ENCODE measurements at places on chromosomes 11 and 22.
A peak's percentile ranks its signal among the peaks of the same experiment; 100 is the strongest.

DNA sequence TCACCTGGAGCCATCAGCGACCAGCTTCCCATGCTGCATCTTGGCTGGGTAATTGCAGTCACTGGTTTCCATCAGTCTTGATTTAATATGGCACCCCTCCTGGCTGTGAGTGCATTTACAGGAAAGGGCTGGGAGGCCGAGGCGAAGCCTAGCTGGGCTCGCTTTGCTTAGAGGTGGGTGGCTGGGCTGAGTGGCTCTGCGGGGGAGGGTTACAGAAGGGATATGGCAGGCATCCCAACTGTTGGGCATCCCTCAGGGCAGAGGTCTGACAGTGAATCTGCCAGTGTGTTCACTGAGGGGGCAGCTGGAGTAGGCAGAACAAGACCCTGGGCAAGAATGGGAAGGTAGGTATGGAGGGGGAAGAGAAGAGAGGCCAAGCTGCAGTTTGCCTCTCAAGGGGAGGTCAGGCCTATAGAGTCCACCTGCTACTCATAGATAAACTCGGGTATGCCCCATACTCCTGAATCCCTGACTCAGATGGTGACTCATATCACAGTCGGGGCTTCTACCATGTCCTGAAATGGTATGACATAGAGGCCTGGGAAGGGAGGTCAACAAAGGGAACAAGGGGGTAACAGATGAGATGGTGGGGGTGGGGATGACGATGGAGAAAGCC is 77.5 kb upstream of the PHOX2A start:
- DNase-seq, result no peak

DNA sequence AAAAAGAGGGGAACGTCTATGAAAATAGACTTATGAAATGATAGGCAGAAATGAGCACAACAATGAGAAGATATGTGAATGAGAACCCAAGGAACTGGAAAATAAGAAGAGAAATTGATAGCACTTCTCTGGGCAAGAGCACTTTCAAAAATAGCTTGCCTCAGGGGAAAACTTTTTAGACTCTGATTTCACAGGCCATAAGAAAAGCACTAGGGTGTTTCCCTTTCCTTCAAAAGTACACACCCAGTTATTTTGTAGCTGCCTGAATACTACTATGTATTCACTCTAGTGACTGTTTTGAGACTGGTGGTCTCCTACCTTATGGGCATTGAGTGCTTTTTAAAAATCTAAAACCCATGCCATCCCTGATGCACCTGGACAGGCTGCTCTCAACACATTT is 172.3 kb upstream of the SOX6 start:
- DNase-seq, result no peak

DNA sequence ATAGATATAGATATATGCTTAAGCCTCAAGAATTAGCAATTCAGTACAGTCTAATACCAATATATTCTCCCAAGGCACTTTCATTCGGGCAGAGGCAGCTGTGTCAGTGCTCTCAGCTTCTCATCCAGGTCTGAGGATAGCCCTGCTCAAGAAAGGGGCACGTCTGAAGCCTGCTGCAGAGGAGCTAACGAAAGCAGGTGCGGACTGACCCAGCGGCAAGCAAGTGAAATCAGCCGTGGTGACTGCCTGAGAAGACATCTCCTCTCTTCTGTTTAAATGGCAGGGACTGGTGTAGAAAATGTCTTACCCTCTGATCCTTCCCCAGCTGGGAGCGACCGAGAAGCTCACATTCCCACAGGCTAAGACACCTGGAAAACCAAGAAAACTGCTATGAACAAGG is 468.6 kb downstream of the BRD1 start:
- no peak for DNase-seq

GRCh38 chr22:35752006-35752862 is 34.6 kb downstream of the APOL5 start:
- DNase-seq, result no peak

DNA sequence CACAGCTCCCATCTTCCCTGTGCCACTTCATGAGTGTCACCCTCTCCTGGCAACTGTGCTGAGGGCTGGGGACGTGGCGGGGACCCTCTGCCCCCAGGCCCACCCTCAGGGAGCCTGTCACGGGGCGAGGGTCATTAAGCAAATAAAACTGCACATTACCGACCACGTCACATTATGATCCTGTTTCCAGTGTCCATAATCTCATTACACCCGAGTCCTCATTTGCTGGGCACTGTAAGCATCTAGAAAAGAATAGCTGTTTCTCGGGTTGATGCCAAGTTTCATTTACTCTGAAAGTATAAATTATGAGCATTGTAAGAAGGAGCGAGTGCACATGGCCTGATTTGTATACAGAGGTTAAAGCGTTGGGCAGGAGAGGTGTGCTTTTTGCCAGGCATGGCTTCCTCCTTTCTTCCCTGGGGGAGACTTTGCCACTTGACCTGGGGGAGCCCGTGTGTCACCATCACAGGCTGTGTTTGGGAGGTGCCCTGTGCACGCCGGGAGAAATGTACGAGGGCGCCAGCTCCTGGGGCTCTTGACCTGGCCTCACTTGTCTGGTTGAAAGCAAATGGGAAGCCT is 50.5 kb downstream of the LRP5 start:
- DNase-seq, result no peak

DNA sequence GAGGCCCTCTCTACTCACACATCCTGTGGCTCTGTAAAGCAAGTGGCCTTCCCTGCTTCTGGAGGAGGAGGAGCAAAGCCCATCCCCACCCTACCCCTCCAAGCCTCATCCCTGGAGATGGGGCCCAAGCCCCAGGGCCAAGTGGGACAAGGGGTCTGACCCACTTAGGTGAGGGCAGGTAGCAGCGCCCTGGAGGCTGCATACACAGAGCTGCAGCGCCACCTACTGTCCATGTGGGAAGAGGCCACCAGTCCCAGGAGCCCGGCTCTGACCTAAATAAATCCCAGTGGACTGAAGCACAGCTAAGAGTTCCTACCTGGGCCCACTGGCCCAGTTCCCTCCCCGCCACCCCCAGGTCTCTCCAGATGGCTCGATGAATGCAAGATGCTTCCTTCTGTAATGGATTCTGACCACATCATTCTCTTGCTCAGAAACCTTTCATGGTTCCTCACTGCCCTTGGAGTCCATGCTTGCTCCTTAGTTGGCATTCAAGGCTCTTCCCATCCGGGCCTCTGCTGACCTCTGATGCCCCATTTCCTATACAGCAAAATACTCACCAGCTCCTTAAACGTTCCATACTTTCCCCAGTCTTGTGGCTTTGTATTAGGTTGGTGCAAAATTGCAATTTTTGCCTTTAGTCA is 62.1 kb downstream of the THAP12 start:
- peak; percentile 80 for DNase-seq

- DNase-seq, result no peak
Observed at GRCh38 chr11:9569588-9570164, 3.8 kb upstream of the WEE1 start.

GRCh38 chr22:28788601-28789000 is 11.8 kb downstream of the XBP1 start:
- no peak for DNase-seq

- DNase-seq, result peak; percentile 71
Observed at GRCh38 chr11:119315131-119316015, 1.6 kb downstream of the MCAM start.

DNA sequence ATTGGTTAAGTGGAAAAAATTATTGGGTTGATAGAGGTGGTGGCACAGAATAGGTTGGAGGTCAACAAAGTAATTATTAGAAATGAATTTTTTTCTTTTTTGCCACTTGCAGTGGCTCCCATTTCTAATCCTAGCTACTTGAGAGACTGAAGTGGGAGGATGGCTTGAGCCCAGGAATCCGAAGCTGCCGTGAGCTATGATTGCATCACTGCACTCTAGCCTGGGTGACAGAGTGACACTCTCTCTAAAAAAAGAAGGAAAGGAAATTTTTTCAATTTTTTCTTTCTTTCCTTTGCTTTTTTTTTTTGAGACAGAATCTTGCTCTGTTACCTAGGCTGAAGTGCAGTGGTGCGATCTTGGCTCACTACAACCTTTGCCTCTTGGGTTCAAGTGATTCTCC is 2.2 kb upstream of the BCO2 start:
- no peak for DNase-seq

DNA sequence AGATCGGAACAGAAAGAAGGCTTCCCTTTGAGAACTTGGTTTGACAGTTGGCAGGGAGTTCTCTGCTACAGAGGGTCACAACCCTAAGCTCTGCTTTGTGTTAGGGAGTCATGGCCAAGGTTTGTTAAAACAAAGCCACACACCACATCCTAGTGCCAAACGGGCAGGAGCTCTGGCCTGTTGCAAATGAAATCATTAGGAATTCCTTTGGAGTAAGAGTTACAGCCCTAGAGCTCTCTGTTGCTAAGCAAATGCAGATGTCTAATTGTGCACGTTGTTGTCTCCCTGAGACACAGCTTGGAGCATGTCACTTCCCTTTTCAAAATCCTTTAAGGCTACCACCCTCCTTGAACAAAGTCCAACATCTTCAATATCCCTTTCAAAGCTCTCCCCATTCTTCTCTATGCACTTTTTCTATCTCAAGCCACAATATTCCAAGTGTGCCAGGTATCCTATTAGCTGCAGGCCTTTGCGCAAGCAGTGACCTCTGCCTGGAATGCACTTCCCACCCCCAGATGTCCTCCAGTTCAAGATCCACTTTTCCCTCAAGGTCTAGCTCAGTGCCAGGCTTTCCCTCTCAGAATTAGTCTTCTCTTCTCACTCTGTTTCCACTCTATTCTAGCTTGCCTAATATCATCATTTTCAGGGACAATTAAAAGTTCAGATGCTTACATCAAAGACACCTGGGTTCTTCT is 253.7 kb upstream of the POU2AF2 start:
- no peak for DNase-seq

GRCh38 chr11:14376920-14377319 is 17.9 kb upstream of the RRAS2 start:
- DNase-seq, result no peak

DNA sequence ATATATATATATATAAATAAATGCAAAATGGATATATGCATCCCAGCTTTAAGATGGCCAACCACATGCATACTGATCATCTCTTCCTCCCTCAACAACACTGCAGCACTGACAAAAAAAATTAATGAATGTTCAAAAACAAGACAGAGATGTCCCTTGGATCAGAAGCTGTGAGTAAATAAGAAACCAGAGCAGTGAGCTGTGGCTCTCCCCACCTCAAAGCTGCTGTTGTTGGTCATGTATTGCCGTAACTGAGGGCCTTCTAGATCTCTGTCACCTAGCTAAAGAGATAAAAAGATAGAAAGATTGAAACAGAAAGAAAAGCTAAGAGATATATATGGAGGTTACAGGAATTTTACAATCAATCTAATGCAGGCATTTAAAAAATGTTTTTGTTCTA is 15.5 kb upstream of the TMEM135 start:
- DNase-seq, result no peak

- DNase-seq, result no peak
Observed at GRCh38 chr11:41459465-41460401, at the start of gene LRRC4C. Gene LRRC4C, minus strand, starts transcription at chr11:41459652.

DNA sequence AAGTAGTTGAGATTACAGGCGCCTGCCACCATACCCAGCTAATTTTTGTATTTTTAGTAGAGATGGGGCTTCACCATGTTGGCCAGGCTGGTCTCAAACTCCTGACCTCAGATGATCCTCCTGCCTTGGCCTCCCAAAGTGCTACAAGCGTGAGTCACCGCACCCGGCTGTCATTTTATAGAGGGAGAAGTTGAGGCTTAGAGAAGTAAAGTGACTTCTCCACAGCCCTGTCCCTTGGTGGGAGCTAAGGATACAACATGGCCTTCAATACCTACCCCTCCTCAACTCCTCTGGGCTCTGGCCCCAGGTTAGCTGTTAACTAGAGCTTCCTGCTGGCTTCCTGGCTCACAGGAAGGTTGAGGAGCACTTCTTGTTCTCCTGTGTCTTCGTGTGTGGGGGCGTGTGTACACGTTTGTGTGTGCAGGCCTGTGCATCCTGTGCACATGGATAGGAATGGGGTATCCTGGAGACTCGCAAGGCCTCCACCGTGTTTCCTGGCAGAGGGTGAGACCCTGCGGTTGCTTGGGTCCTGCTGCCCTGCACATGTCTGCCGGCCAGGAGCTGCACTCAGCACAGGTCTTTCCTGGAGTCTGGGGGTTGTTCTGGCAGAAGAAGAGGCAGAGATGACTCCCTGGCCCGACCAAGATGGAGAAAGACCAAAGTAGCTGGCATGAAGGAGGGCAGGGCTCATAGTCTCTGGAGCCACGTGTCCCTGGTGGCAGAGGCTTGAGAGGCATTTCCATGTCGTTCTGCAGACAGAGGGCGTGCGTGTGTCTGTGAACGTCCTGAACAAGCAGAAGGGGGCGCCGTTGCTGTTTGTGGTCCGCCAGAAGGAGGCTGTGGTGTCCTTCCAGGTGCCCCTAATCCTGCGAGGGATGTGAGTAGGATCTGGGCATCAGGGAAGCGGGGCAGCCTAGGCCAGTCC is 2.4 kb downstream of the SIDT2 start:
- DNase-seq, result peak; percentile 87

- peak; percentile 8 for DNase-seq
Observed at GRCh38 chr11:12150831-12151382, 40.5 kb downstream of the MICAL2 start.

DNA sequence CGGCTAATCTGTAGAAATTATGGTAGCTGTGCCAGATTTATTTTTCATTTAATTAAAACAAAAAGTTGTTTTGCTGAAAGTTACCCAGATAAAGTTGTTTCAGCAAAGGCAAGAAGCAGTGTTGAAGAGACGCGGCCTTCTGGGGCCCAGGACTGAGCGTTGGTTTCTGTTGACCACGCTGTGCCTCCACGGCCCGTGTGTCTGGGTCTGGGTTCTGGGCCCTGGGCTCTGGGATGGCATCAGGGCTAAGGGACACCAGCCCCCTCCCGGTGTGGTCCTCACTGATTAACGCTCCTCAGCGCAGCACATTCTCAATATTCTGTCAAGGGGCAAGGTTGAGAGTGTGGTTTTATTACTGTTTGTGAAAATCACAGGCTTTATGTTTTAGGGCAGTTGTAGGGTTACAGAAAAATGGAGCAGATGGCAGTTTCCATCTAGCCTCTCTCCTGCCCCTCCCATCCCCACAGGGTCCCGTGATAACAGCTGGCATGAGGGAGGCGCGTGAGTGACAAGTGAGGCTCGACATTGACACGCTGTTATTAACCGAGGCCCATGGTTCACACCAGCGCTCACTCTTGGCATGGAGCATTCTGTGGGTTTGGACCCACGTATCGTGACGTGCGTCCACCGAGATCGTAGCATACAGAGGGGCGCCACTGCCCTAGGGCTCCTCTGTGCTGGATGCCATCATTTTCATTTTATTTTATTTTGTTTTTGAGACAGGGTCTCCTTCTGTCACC is 1231.4 kb downstream of the BRD1 start:
- no peak for DNase-seq

- no peak for DNase-seq
Observed at GRCh38 chr11:116461789-116462188, 311.0 kb downstream of the BUD13 start.

GRCh38 chr11:2770761-2771301 is 71.0 kb upstream of the KCNQ1OT1 start:
- peak; percentile 56 for DNase-seq

DNA sequence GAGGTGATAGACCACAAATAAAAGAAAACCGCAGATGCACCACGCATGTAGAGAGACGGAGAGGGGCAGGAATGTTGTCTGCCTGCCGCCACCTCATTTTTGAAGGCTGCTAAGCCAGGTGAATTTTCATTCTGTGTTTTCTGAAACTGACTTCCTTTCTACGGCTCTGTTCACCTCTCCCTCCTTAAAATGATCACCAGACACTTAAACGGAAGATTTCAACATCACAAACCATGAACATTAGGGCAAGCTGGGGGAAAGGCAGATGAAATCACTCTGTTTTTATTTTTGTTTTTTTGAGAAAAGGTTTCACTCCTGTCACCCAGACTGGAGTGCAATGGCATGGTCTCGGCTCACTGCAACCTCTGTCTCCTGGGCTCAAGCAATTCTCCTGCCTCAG is 232.4 kb downstream of the MIAT start:
- no peak for DNase-seq

Data from suprapubic skin (tissue), 4 donors.